ENCODE measurements at places on chromosomes 3 and 15.

DNA sequence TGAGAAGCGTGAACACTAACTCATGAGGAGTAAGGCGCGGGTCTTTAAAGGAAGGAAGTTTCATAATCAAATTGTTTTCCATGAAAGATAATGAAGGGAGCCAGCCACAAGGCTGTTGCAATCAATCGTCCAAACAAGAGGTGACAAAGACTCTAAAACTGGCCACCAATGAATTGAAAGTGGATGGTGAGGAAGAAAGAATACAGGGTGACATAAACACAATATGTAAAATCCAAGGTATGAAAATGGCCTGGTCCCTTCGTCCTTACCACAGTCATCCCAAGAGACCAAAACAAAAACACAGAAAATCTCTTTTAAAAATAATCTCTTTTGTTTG, 12.0 kb downstream of the CD86 start:
- no peak for DNase-seq
- no peak overlapping the region for H3K27ac ChIP-seq
- no peak overlapping the region for H3K4me3 ChIP-seq
- H3K27me3 ChIP-seq, result no peaks in the 10 kb centered on the region
- H3K36me3 ChIP-seq, result no peaks in the 10 kb centered on the region

DNA sequence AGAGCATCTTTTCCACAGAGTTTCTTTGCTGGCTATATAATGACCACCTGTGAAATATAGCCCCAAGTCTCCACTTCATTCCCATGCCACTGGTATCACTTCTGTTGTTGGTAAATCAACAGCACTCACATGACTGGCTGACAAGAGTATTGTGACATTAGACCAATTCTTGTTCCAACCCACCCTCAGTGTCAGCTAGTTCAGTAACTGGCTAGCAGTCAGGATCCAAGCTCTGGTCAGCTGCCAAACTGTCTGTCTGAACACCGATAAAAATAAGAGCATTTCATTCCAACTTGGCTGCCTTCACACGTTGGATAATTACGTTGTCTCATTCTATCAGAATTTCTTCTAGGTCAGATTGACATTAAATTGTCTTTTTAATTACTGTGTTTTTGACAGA, 166.5 kb downstream of the USP13 start:
- H3K4me1 ChIP-seq, result no peaks in the 10 kb centered on the region
- H3K27me3 ChIP-seq, result no peaks in the 10 kb centered on the region
- no peak overlapping the region for H3K4me3 ChIP-seq
- no peaks in the 10 kb centered on the region for H3K36me3 ChIP-seq

DNA sequence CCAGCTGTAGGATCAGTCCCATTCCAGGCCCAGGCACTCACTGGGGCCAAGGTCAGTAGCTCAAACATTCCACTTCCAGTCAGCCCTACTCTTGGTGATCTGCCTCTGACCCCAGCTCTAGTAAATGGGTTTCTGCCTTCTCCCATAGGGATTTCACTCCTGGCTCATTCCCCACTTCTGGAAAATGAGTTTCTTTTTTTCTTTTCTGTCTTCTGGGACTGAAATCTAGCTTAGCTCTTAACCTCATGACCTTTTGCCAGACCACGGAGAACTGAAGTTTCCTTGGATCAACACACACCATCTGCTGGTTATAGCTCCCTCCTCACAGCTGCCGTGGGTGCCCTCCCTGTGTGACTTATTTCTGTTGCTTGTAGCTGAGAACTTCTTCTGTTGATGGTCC, 21.3 kb downstream of the MME start:
- no peak overlapping the region for H3K27ac ChIP-seq
- H3K4me1 ChIP-seq, result peaks cover 4% of the 10 kb centered on the region
- H3K4me3 ChIP-seq, result no peak overlapping the region
- no peaks in the 10 kb centered on the region for H3K27me3 ChIP-seq
- no peak for DNase-seq
- peaks cover 4% of the 10 kb centered on the region for H3K36me3 ChIP-seq

- H3K36me3 ChIP-seq, result no peaks in the 10 kb centered on the region
- H3K27ac ChIP-seq, result no peak overlapping the region
- H3K4me3 ChIP-seq, result no peak overlapping the region
- no peaks in the 10 kb centered on the region for H3K4me1 ChIP-seq
- no peak for DNase-seq
These were observed 38.7 kb downstream of the RTP4 start for GRCh38 chr3:187406927-187407326.

Data from thymus (tissue), 14 donors.